Renal pelvis (tissue), 12 donors: ENCODE measurements at places on chromosomes 13 and 19. TPM values are rescaled to one million over a fixed set of nuclear protein-coding genes. Genes with fewer than 3 reads are reported as not detected.

DNA sequence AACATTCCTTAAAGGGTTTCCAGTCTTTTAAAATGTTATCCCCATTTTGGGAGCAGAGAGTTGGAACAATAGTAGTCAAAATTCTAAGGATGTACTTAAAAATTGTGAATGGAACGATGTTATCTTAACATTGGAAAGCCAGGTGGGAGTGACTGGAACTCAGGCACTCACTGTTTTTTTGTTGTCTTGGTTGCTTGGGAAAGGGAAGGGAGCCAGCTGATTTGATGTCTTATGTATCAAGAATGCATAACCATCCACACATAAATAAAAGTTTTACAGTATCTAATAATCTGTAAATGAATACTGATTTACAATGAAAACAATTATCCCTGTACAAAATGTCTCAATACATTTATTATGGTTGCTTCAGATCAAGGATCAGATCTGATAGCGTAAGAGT is 88.7 kb downstream of the SLC10A2 start:
- no peak for DNase-seq

DNA sequence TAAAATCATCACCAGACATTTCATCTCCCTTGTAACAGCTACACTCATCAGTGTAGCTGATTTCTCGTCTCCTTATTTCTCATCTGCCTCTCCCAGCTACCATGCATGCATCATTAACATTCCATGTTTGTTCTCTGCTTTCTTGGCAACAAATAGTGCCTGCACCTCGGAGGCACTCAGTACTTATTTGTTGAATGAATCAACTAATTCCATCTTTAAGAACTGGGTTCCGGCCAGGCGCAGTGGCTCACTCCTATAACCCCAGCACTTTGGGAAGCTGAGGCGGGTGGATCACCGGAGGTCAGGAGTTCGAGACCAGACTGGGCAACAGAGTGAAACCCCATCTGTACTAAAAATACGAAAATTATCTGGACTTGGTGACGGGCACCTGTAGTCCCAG is 63.9 kb upstream of the GTF3A start:
- no peak for DNase-seq

GRCh38 chr19:30718707-30719106 is 346.5 kb downstream of the ZNF536 start:
- DNase-seq, result no peak

- DNase-seq, result peak; percentile 42
Observed at GRCh38 chr19:54462655-54463530, 685 bp downstream of the LENG9 start.

Gene WDR18
- polyA plus RNA-seq, result 48.4 TPM

GRCh38 chr13:27713767-27714166 is 78.5 kb upstream of the GSX1 start:
- DNase-seq, result no peak

Gene GGN
- polyA plus RNA-seq, result 1.7 TPM

Gene MBD3L2
- polyA plus RNA-seq, result not detected

Gene TEX29
- polyA plus RNA-seq, result 0.89 TPM

GRCh38 chr13:36549755-36550154 is 117.5 kb downstream of the CCNA1 start:
- DNase-seq, result no peak

Gene CD209
- polyA plus RNA-seq, result 1.00 TPM

Gene PNMA8A
- 62.7 TPM for polyA plus RNA-seq

DNA sequence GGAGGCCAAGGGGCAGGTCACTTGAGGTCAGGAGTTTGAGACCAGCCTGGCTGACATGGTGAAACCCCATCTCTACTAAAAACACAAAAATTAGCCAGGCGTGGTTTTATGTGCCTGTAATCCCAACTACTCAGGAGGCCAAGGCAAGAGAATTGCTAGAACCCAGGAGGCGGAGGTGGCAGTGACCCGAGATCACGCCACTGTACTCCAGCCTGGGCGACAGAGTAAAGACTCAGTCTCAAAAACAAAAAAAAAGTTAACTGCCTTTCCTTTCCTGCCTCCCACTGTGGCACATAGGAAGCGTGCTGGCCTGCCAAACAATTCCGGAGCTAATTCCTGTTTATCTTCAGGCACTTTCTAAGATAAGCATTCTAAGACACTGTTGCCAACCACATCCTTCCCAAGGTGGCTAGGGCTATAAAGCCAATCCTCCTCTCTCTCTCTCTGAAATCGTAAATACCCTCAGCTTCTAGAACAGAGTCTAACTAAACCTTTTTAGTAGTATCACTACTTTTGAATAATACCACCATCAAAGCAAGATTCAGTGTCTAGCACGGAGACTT is 21.6 kb downstream of the SLC25A30 start:
- no peak for DNase-seq

DNA sequence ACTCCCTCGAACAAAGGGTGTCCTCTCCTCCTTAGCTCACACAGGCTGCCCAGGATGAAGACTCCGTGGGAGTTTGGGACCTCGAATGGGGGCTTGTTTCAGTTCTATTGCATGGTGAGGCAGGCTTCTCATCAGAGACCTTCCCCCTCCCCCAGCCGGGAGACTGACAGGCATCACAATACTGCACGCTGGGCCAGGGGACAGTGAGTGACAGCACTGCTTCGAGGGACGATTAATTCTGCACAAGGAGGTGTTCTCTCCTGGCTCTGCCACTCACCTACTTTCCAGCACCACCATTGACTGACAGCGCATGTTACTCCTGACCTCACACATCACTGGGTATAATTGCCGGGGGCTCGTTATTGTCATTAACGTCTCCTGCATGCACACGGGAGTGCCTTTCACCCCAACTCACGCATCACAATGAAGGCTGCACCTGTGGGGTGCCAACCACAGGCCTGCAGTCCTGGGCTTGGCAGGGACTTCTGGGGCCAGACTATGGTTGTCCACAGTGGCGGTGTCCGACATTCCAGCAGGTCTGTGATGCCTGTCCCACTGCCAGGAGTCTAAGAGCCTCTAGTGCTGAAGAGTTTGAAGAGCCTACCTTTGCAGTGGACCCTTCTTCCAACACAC is 412.2 kb upstream of the TSHZ3 start:
- DNase-seq, result no peak

Gene FPR2
- polyA plus RNA-seq, result not detected

Gene ZNF836
- polyA plus RNA-seq, result 20.1 TPM

GRCh38 chr19:756236-756635 is 5.3 kb downstream of the MISP start:
- no peak for DNase-seq

- DNase-seq, result no peak
Observed at GRCh38 chr13:85095418-85096272, 703.6 kb downstream of the SLITRK6 start.

Gene LILRA5
- 0.38 TPM for polyA plus RNA-seq

GRCh38 chr19:43596842-43597461 is 557 bp downstream of the ZNF576 start:
- DNase-seq, result no peak

DNA sequence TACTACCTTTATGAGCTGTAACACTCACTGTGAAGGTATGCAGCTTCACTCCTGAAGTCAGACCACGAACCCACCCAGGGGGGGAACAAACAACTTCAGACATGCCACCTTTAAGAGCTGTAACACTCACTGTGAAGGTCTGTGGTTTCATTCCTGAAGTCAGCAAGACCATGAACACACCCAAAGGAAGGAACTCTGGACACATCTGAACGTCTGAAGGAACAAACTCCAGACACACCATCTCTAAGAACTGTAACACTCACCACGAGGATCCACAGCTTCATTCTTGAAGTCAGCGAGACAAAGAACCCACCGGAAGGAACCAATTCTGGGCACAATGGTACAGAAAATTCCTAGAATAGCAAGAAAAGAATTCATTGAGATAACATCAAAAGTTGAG is 1796.5 kb upstream of the MIR17HG start:
- no peak for DNase-seq
